Endothelial cell (in vitro differentiated cells): ENCODE measurements at places on chromosomes 12 and 14.

DNA sequence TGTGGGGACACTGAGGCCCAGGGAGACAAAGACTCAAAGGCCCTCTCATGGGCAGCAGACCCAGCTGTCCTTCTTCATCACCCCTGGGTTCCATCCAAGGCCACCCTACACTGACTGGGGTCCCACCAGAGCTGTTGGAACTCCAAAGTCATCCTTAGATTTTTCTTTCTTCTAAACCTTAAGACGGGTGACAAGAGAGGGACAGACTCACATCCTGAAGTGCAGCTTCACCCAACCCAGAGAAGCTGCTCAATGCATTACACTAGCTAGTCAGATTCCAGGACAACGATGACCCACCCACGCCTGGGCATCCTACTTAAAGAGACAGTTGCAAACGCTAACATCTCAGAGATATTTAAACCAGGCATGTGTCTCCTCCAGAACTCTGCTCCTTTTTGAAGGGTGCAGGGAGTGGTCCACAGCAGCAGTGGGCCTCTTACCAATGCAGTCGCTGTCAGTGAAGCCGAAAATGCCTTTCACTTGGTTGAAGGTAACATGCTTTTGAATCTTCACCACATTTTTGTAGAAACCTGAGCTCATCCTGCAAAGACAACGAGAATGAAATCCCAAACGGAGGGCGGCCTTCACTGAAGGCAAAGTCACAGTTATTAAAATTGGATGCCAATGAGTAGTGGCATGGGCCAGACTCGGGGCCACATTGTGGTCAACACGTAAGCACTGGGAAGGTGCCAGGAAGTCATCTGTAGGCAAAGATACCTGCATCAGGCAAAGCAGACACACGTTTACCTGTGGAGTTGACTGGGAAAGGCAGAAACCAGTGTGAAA is 23.4 kb downstream of the SLC25A47 start:
- DNase-seq: no peak

DNA sequence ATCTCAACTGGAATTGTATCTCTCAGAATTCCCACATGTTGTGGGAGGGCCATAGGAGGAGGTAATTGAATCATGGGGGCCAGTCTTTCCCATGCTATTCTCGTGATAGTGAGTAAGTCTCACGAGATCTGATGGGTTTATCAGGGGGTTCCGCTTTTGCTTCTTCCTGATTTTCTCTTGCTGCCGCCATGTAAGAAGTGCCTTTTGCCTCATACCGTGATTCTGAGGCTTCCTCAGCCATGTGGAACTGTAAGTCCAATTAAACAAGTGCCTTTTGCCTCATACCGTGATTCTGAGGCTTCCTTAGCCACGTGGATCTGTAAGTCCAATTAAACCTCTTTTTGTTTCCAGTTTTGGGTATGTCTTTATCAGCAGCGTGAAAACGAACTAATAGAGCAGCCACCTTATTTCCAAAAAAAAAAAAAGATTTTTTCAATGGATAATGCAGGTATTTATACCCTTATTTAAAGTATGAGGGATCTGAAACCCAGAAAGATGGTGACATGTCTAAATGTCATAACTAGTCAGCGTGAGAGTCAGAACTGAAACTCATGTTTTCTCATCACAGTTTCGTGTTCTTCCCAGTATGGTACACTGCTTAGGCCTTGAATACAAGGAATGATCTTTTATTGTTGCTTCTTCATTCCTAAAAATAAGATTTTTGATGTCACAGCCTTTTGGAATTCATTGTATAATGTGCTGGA is 89.6 kb downstream of the ERC1 start:
- DNase-seq: no peak

DNA sequence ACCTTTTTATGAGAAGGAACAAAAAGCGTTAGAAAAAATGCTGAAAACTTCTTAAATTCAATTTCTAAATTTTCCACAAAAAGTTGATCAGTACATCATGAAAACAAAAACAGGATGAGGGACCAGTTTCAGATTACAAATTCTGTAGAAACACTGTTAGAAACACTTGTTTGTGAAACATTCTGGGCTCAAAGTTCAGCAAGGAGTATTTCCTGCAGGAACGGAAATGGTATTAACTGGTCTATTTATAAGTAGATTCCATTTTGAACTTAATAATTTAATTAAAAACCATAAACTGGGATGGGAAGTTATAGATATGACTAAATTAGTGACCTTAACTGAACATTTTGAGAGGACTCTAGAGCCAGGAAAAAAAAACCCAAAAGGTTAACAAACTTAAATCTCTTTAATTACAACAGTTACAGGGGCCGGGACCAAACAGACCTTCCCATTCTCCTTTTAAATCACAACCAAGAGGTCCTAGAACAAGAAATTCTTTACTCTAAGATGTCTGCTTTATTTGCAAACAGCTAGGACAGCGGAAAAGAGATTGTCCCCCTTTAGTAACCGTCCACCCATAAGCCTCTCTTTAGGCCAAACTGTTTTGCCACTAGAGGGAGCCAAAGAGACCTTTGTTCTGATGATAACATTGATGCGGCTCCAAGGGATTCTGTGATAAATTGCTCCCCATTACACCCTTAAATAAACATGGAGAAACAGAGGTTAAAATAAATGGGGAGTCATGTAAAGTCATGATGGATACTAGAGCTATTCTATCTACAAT is 69.0 kb upstream of the RERGL start:
- DNase-seq: peak; percentile 52

DNA sequence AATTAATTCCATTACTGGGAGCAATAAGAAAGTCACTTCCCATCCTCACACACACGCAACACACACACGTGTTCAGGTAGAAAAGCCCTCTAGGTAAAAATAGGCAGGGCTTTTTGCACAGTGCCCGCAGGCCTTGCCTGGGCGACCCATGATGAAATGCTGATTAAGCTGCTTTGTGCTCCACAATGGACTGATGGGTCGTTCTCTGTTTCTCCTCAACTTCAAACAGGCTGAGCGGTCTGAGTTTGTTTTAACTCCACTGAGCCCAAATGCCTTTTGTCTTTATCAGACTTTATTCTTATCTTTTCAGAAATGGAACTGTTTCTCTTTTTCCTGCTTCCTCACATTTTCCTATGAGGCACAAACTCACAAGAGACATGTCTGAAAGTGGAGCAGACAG is 9.4 kb upstream of the DACT1 start:
- no peak for DNase-seq

GRCh38 chr12:130971925-130972585 is 18.3 kb downstream of the ADGRD1 start:
- DNase-seq: no peak

DNA sequence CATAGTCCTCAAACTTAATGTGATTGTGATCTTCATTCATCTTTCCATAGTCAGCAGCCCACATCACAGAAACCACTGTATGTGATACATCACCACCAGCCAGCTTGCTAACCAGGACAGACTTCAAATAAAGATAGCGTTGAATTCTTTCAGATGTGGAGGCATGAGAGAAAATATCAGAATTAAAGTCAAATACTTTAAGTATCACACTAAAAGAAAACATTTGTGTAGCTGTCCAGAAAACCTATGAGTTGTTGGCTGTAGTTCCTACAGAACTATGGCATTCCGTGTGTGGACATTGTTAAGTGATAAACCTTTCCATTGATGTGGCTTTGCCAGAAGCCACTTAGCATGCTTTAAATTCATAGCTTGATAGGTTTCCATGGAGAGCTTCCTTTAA is 105.1 kb downstream of the LLPH start:
- DNase-seq: no peak

DNA sequence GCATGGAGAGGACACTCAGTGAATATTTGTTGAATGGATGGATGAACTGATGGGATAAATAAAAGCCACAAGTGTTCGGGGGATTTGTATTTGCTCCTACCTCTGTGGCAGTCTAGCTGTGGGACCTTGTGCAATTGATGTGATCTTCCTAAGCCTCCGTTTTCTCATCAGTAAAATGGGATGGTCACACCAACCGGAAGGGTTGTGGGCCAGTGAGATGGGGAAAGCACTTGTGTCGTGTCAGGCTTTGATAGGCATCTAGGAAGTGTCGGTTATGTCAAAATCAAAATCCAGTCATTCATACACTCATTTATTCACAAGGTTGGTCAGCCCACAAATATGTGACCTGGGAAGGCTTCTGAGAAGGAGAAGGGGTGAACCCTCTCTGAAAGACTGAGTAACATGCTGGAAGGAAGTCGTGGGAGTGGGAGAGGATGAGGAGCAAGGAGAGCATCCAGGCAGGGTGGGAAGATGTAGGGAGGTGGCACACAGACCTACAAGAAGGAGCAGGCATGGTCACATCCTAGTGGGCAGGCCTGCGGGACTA is 7.8 kb upstream of the SERPINA9 start:
- DNase-seq: no peak

DNA sequence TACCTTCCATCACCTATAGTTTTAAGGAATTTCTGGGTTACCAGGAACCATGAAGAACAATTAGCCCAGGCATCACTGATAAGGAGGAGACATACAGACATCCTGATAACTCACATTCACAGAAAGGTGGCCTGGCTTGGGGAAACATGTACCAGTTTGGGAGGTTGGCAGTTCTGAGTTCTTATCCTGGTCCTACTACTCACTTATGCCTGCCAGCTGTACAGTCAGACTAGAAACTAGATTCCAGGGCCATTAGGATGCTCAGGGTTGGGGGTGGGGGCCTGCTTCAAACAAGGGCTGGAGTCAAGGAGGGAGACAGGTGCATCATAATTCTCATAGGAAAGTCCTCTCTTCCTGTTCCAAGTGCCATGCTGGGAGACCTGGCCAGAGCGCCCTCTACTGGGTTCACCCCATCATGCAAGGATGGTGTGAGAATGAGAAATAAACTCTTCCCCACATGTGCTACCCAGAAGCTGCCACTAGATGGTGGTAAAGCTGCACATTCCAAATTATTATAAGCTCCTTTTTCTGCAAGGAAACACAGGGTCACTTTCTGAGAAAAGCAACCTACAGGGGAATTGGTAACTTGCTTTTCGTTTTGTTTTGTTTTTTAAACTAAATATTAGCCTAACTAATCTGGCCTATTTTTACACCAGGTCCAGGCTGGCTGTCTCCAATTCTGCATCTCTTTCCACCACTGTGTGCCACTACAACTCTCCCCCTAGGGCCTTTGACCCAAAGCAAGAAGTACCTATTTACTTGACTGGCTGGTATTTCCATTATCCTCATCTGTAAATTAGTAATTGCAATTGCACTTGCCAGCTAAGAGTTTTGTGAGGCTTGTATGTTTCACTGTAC is 14.5 kb downstream of the OAS2 start:
- peak; percentile 67 for DNase-seq

GRCh38 chr12:5988088-5988487 is 43.0 kb upstream of the ANO2 start:
- no peak for DNase-seq

- no peak for DNase-seq
Measured at GRCh38 chr12:39919790-39920189, 186.1 kb downstream of the SLC2A13 start.

DNA sequence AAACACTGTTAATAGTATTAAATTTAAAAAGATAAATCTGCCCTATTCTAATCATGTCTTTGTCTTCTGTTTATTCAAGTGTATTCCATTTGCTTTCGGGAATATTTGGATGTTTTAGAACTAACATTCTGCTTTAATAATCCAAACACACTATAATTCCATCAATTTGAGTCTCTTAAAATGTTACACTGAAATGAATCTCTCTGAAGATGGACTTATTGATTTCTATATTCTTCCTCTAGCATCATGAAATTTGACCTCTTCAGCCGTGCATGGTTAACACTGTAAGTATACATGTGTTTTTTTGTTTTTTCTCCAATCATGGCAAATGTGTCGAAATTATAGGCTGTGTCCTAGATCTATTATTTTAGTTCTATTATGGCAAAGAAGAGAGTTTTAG is 339.2 kb downstream of the ACSS3 start:
- no peak for DNase-seq

DNA sequence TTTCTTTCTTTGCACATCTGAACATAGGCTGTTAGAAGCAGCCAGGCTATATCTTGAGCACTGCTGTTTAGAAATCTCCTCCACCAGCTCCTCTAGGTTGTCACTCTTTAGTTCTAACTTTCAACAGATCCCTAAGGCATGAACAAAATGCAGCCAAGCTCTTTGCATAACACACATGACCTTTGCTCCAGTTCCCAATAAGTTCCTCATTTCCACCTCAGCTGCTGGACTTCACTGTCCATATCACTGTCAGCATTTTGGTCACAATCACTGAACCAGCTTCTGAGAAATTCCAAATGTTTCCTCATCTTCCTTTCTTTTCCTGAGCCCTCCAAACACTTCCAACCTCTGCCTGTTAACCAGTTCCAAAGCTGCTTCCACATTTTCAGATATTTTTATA is 27.6 kb upstream of the C14orf132 start:
- DNase-seq: no peak

DNA sequence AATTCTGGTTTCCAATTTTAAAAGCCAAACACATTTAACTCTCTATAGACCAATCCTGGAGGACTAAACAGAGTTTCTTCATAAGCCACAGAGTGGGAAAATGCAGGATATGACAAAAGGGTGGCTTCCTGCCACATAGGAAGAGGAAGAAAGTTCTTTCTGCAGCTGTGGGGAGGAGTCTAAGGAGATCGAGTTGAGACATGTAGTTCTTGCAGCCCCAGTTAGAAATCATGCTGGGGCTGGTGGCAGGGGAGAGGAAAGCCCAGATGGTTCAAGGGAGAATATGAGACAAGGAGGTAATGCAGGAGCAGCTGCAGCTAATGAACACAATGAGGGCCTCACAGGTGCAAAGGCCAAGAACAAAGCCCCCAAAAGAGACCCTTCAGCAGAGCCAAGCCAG is 85.0 kb upstream of the ARID2 start:
- DNase-seq: no peak

DNA sequence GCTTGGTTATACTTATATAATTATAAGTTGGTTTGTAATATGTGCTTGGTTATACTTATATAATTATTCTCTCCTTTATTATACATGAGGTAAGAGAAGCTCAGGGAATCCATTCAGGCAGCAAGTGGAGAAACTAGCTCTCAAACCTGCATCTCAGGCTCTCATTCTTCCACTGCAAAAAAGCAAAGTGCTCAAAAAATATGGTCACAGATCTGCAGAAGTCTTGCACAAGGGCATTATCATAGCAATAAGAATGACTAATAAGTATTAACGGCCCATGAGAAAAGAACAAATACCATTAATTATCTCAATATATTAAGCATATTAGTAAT is 476 bp upstream of the TRAFD1 start:
- DNase-seq: no peak

- DNase-seq: no peak
Measured at GRCh38 chr14:50688875-50689274, 20.8 kb upstream of the SAV1 start.

DNA sequence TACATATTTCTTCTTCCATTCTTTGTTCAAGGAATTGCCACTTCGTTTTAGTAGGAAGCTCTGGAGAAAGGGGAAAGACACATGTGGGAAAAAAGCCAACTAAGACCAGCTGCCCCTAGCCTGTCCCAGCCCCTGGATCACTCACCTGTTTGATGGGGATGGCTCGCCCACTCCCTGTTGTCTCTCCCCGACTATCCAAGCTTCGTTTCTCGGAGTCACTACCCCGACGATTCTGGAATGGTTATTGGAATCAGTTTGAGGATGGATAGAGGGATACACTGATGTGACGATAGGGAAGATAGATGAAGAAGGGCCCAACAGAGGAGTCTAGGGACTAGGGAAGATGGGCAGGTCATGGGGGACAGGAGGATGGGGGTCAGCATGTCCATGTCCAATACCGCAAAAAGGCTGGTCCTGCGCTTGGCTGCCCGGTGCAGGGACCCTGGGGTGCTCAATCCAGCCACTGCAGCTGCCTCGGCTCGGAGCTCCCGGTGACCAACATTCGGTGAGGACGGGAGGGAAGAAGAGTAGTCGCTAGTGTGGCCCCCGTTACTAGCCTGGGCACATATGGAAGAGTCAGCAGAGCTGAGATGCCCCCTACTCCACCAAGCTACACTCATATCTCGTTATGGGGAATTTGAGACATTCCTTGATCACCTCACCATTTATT is 7.0 kb downstream of the AGAP2 start:
- DNase-seq: no peak
